ENCODE measurements at places on chromosomes 6 and 20.

GRCh38 chr6:53795702-53796450 is 1.1 kb downstream of the LRRC1 start:
- DNase-seq, result no peak

DNA sequence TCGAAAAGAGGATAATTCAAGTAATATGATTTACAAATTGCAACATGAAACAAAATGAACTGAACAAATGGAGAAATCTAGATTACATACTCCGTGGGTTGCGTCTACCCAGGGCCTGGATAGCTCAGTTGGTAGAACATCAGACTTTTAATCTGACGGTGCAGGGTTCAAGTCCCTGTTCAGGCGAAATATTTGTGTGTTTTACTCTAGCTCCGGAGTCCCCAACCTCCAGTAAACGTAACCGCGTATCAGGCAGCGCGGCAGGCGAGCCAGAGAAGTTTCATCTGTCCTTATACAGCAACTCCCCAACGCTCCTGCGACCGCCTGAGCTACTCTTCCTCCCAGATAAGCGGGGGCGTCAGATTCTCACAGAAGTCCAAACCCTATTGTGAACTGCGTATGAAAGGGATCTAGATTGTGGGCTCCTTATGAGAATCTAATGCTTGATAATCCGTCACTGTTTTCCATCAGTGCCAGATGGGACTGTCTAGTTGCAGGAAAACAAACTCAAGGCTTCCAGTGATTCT is 176.1 kb downstream of the TRIM27 start:
- no peak for DNase-seq

- DNase-seq, result peak; percentile 73
Measured at GRCh38 chr20:51062065-51062464, 39.2 kb upstream of the KCNG1 start.

DNA sequence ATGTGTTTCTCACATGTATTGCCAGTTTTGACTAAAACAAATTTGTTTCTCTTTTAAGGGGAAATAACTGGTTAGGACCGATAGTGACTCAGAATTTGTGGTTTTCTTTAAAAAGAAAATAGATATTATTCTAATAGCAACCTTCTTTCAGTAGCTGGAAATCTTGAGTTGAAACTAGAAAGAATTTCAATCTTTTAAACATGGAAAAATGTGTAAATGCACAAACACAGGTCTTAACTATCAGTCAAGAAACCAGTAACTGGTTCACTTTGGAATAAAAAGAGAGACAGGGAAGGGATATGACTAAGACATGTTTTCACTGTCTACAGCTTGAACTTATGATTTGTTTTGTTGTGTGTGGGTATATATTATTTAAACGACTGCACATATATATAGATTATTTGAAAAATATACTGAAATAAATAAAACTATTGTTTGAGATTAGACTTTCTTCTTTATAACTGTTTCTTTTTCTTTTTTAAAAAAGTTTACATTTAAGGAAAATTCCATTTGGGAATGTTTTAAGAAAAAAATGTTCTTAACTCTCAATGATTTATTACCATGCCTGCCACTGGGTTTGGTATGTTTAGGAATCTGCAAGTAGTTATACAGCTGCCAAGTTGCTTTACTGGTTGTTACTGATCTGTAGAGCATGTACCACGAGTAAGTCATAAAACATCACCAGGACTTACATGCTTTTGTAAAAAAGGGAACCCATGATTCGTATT is 753.3 kb upstream of the MARCKS start:
- no peak for DNase-seq

- DNase-seq, result no peak
Measured at GRCh38 chr6:56047931-56048540, 172.6 kb upstream of the BMP5 start.

DNA sequence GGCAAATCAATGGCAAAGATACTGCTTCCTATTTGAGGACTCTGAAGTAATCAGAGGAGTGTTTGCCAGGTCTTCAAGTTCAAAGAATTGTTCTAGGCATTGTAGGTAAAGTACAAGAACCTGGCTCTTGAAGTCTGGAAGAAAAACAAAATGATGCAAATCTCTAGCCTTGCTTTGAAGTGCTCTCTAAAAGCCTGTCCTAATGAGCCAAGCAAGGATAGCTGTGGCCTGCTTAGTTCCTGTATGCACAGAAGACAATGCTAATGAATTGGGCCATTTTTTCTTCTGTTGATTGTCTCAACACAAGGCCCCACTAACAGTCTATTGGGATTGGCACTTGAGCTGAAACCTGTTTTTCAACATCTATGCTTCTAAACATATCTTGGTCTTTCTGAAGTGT is 165.0 kb upstream of the POU3F2 start:
- DNase-seq, result no peak

- DNase-seq, result no peak
Measured at GRCh38 chr6:87832025-87832825, 130.2 kb upstream of the AKIRIN2 start.

DNA sequence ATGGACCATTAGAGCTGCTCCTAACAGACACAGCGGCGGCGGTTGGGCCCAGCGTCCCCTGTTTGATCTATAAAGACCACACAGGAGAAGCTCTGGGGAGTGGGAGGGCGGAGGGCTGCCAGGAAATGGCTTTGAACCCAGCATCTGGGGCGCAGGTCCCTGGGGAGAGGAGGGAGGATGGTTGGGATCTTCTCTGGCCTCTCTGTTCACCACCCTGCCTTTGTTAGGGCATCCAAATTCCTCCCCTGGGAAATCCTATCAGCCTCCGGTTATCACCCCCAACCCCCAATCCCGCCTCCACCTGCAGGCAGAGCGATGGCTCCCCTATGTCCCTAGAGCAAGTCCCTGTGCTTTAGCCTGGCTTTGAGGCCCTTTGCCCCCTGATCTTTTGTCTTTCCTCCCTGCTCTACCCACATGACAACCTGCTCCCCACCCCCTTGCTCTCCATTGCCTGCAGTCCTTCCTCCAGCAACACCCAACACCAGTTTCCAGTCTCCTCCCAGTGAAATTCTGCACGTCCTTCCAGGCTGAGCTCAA is 7.1 kb downstream of the XKR7 start:
- DNase-seq, result no peak

- DNase-seq, result no peak
Measured at GRCh38 chr6:138406443-138406842, 2.4 kb downstream of the HEBP2 start.

- no peak for DNase-seq
Measured at GRCh38 chr20:47351643-47352331, 4.7 kb downstream of the ZMYND8 start.

DNA sequence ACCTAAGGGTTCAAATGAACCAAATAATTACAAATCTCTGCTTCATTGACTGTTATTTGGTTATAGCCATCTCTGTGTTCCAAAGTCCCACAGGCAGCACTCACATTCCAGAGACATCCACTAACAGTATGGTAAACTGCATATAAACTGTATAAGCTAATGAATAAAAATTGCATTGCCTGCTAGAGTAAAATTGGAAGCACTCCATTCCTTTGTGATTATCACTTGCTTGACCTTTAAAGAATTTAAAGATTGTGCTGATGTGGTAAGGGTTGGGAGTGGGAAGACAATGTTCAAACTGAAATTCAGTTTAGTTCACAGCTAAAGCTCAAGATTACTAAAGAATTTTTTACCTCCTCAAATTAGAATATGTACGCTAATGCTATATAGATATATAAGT is 31.0 kb upstream of the OSTM1 start:
- DNase-seq, result no peak

DNA sequence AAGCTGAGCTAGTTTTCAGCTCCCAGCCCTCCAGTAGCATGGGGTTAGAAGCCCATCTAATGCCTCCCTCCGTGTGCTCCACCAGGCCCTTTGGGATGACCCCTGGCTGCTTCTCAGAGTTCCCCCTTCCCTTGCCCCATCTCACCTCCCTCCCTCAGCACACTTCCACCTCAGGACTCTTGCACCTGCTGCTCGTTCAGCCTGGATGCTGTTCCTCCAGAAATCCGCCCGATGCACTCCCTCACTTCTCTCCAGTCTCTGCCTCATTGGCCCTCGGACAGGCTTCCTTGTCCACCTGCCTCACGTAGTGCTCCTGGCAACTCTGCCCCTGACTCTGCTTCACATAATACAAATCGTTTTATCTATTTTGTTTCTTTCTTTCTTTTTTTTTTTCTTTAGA is 26.8 kb downstream of the FGD2 start:
- no peak for DNase-seq

DNA sequence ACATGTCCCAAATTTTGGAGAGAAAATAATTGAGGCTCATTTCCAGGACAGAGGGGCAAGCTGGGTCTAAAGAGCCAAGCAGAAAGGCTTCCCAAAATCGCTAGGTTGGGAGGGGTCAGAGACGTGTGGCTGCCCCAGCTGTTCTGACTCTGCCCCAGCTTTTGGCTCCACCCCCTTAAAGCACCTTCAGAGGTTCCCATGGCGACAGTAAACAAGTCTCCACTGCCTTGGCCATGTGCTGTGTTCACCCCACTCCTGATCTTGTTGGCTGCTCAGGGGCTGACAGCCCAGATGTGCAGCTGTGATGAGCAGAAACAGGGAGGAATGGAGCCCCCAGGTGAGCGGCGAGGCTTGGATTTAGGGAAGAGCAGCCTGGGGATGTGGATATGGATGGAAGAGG is 72.8 kb upstream of the SPTLC3 start:
- no peak for DNase-seq

DNA sequence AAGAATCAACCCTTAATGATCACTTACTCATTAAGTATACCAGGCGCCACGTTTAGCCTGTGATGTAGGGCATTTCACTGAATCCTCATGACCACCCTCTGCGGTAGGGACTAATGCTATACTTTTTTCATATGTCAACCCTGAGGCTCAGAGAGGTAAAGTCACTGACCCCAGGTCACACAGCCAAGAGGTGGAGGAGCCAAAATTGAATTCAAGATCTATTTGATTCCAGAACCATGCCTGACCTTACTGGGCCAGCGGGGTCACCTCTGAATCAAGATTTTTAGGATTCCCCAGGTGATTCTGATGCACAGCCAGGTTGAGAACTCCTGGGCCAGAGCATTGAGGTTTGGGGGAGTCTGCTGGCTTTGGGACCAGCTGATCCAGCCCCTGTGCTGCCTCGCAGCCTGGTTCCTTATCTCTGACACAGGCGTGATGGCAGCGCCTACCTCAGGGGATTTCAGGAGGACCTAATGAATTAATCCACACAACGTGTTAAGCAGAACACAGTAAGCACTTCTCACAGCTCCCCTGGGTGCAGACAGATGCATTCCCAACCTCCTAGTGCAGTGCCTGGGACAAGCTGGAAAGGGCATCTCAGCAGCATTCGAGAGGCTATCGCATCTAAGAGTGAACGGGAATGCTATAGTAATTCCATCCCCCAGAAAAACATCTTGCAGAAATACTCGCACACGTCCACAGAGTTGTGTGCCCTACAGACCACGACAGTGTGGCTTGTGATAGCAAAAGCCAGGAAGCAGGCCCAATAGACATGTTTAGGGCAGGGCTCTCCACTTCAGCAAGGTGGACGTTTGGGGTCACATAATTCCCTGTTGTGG is 101.4 kb upstream of the PTPN1 start:
- DNase-seq, result no peak

GRCh38 chr6:37570482-37571133 is 70.9 kb upstream of the CCDC167 start:
- DNase-seq, result no peak

- DNase-seq, result no peak
Measured at GRCh38 chr6:35026434-35027222, 114.5 kb downstream of the TCP11 start.

GRCh38 chr6:36358226-36358915 is 21.7 kb upstream of the BNIP5 start:
- DNase-seq, result no peak

GRCh38 chr20:41654884-41655283 is 36.7 kb upstream of the CHD6 start:
- DNase-seq, result no peak

GRCh38 chr20:63596423-63596822 is 22.4 kb upstream of the HELZ2 start:
- no peak for DNase-seq

GRCh38 chr6:92507552-92507951 is 911.8 kb downstream of the EPHA7 start:
- DNase-seq, result no peak
